CD8-positive, alpha-beta memory T cell (primary cell): ENCODE measurements at places on chromosomes 12 and 14. TPM values are rescaled to one million over a fixed set of nuclear protein-coding genes. Genes with fewer than 3 reads are reported as not detected.

Gene HRK
- total RNA-seq = not detected

Gene CABP1
- 0.13 TPM for total RNA-seq

Gene OTUB2
- 1.8 TPM for total RNA-seq

DNA sequence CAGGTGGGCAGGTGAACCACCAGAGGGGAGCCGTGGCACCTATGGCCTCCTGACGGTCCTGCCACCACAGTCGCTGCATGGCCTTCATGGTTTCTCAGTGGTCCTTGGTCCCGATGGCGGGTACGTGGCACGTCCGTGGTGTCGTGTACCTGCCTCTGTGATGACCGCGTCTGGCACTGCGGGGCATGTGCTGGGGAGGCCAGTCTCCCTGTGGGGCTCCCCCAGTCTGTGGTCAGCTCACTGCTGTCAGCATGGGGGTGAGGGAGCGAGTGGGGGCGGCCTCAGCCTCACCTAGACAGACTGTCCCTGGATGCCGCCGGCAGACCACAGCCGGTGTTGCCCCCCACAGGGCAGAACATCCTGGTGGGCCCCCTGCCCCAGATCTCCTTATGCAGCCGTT lies 267.2 kb downstream of the SEC23A start:
- H3K4me1 ChIP-seq = no peaks in the 10 kb centered on the region
- no peak overlapping the region for H3K4me3 ChIP-seq
- no peak for DNase-seq
- H3K27me3 ChIP-seq = no peaks in the 10 kb centered on the region

DNA sequence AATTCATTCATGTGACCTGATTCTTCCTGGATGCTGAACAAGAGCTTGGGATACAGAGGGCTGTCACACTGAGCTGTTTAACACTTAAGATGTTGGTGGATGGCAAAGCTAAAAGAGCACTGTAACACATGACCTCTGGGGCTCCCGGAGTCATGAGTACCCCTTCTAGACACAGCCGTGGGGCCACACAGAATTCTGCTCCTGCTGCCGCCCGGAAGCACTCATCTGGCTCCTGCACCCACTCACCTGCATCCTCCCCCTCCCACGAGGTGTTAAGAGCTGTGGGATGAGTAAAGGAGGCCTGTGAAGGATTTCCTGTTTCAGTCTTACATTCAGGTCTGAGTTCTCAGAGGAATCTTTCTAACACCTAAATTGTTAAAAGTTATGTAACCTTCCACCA lies 78.0 kb upstream of the SSTR1 start:
- H3K4me1 ChIP-seq = peaks cover 23% of the 10 kb centered on the region
- no peak overlapping the region for H3K27ac ChIP-seq
- no peaks in the 10 kb centered on the region for H3K36me3 ChIP-seq
- H3K27me3 ChIP-seq = no peaks in the 10 kb centered on the region

DNA sequence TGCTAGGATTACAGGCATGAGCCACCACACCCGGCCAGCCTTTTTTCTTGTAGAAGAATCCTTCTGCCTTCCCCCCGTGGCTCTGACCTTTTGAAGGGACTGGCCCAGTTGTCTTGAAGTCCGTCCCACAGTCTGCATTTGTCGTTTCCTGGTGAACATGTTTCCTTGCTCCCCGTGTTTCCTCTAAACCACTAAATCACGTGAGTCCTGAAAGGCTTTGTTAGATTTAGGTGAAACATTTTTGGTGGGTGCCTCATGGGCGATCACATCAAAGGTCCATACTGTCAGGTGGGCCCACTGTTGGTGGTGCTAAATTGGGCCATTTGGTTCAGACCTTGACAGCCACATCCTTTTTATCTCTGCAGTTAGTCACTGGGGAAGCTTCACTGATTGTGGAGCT lies 26.3 kb downstream of the MLXIP start:
- no peak overlapping the region for H3K27ac ChIP-seq
- H3K36me3 ChIP-seq = no peaks in the 10 kb centered on the region
- no peak for DNase-seq
- peaks cover 71% of the 10 kb centered on the region for H3K4me1 ChIP-seq

GRCh38 chr14:78083837-78084236 lies 86.3 kb upstream of the NRXN3 start:
- no peaks in the 10 kb centered on the region for H3K36me3 ChIP-seq
- no peak for DNase-seq
- H3K27me3 ChIP-seq = no peaks in the 10 kb centered on the region

DNA sequence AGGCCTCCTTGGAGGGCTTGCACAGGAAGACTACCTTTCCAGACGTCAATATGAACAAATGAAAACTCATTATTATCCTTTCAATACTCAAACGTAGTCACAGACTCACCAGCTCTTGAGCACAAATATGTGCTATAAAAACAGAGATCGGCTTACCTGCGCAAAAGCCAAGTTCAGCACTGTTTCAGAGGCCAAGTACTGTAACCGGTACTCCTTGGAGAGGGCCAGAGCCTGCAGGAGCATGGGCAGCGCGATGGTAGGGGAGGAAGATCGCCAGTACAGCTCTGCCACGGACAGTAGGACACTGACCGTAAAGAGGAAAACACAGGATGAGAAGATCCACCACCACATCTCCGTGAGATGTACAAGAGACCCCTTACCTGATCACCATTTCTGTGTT lies 21.6 kb upstream of the CAMKK2 start:
- no peak for DNase-seq
- H3K27ac ChIP-seq = no peak overlapping the region
- H3K4me3 ChIP-seq = no peak overlapping the region
- no peaks in the 10 kb centered on the region for H3K4me1 ChIP-seq
- peaks cover 6% of the 10 kb centered on the region for H3K36me3 ChIP-seq

DNA sequence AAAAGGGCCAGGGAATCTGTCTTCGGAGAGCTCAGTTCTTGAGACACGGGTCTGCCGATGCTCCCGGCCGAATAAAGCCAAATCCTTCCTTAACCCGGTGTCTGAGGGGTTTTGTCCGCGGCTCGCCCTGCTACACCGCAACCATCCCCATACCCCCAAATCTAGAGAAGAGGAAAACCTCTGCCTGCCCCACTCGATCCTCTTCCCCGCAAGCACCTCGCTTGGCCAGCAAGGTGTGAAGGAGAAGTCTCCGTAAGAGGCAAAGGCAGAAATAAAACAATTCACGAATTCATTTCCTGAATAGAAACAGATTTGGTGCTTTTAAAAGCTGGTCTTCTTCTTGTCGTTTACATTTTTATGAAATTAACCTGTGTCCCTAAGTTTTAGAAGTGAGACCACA lies 67.3 kb upstream of the GALNT9 start:
- no peak overlapping the region for H3K4me3 ChIP-seq
- H3K27me3 ChIP-seq = peaks cover 4% of the 10 kb centered on the region
- no peak overlapping the region for H3K27ac ChIP-seq

GRCh38 chr12:57044889-57045288 lies 5.0 kb downstream of the MYO1A start:
- no peak overlapping the region for H3K27ac ChIP-seq
- H3K27me3 ChIP-seq = no peaks in the 10 kb centered on the region
- H3K4me1 ChIP-seq = peaks cover 20% of the 10 kb centered on the region
- no peak for DNase-seq
- H3K4me3 ChIP-seq = no peak overlapping the region

- H3K27me3 ChIP-seq = no peaks in the 10 kb centered on the region
- peaks cover 20% of the 10 kb centered on the region for H3K36me3 ChIP-seq
- H3K27ac ChIP-seq = no peak overlapping the region
- H3K4me3 ChIP-seq = no peak overlapping the region
- H3K4me1 ChIP-seq = no peaks in the 10 kb centered on the region
These were observed 21.4 kb downstream of the CLSTN3 start for GRCh38 chr12:7151532-7151931.

DNA sequence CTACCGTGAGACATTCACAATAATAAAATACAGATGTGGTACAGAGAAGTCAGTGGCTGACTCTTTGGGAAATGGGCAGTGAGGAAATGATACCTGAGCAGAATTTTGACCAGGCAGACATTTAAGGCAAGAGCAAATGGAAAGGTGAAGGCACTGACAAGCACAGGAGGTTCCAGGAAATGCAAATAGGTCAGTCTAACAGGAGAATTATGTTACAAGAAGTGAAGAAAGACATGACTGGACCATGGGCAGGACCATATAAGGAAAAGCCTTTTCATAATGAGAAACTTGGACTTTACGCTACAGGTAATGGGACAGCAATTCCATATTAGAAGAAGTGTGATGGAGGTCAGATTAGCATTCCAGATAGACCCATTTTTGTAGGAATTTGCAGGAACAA lies 338.9 kb downstream of the PDZRN4 start:
- H3K27me3 ChIP-seq = no peaks in the 10 kb centered on the region
- H3K4me1 ChIP-seq = peaks cover 4% of the 10 kb centered on the region
- no peak overlapping the region for H3K4me3 ChIP-seq
- no peaks in the 10 kb centered on the region for H3K36me3 ChIP-seq
- no peak for DNase-seq
- H3K27ac ChIP-seq = no peak overlapping the region

GRCh38 chr14:32470161-32470715 lies 141.1 kb downstream of the AKAP6 start:
- no peak overlapping the region for H3K4me3 ChIP-seq
- H3K36me3 ChIP-seq = no peaks in the 10 kb centered on the region
- no peaks in the 10 kb centered on the region for H3K27me3 ChIP-seq
- no peaks in the 10 kb centered on the region for H3K4me1 ChIP-seq
- H3K27ac ChIP-seq = no peak overlapping the region

- H3K36me3 ChIP-seq = no peaks in the 10 kb centered on the region
- H3K27ac ChIP-seq = no peak overlapping the region
- no peaks in the 10 kb centered on the region for H3K27me3 ChIP-seq
- peaks cover 16% of the 10 kb centered on the region for H3K4me1 ChIP-seq
- DNase-seq = no peak
These were observed 28.8 kb downstream of the KRT80 start for GRCh38 chr12:52162981-52163380.

- no peak for DNase-seq
- H3K4me3 ChIP-seq = no peak overlapping the region
- no peak overlapping the region for H3K27ac ChIP-seq
- no peaks in the 10 kb centered on the region for H3K36me3 ChIP-seq
- no peaks in the 10 kb centered on the region for H3K27me3 ChIP-seq
These were observed 50.7 kb downstream of the TMTC1 start for GRCh38 chr12:29733060-29733459.

DNA sequence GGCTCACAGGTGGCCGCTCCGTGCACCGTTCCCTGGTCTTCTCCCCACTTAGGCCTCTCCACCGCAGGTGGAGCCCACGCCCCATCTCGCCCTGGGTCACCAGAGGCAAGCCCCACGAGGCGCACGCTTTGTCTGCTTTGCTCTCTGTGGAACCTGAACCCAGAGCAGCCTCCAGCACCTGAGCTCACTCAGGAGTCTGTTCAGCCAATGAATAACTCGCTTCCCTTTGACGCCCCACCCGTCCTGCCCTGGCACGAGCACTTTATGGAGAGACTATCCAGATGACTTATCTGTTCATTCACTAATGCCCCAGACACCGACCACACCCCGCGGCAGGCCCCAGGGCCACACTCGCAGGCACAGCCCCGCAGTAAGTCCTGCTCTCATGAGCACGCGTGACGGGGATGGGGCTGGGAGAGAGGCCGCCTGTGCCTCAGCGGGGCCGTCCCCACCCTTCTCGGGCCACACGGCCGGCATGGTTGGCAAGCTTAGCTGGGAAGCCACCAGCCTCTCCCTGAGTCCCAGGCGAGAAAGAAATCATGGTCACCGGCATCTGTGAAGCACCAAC lies 85.0 kb downstream of the NOC4L start:
- no peak overlapping the region for H3K4me3 ChIP-seq
- no peaks in the 10 kb centered on the region for H3K36me3 ChIP-seq
- no peak for DNase-seq
- H3K27ac ChIP-seq = no peak overlapping the region
- peaks cover 7% of the 10 kb centered on the region for H3K27me3 ChIP-seq
- H3K4me1 ChIP-seq = no peaks in the 10 kb centered on the region

- H3K27ac ChIP-seq = no peak overlapping the region
- no peak overlapping the region for H3K4me3 ChIP-seq
- no peak for DNase-seq
- no peaks in the 10 kb centered on the region for H3K36me3 ChIP-seq
- no peaks in the 10 kb centered on the region for H3K27me3 ChIP-seq
These were observed 5.0 kb downstream of the CRIP2 start for GRCh38 chr14:105479431-105480158.
